ENCODE measurements at places on chromosomes 2 and 18.

DNA sequence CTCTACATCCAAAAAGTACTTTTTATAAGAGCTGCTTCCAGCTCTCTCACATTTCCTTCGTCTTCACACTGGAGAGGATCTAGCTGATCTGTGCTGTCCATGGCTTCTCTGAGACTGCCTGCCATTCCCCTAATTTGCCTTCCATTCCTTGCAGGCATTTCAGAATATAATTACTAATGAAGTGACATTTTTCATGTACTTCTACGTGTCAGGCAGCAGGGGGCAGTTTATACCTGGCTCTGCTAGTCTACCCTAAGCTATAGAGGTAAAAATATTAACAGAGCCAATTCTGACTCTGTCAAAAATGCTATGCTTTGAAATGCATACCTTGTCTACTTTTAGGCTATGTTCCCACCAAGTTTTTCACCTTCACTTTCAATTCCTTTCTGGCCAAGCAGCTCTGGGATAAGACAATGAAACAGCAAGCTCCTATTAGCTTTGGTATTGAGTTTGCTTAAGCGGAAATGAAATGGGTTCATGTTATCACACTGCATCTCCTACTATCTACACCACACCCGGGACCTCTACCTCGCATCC, 81.9 kb downstream of the MEP1B start:
- DNase-seq, result peak; percentile 60

DNA sequence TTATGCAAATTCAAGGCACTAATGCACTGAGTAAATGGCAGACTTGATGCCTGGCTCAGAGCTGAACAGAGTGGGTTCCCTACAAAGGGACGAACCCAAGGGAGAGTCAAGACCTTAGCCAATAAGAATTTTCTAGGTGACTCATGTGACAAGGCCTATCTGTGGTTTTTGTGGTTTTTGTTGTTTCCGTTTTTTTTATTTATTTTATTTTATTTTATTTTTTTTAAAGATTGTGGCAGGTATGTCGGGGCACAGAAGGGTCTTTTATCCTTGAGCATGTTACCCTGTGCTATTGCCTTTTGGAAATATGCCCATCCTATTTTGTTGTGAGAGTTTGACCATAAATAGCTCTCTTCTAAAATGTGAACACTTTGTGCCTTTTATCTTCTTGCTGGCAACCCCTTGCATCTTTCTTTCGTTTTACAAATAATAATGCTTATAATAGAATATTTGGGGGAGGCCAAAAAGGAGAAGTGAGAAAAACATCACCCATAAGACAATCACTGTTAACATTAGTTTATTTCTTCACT, 113.4 kb upstream of the AQP4 start:
- DNase-seq, result peak; percentile 14

DNA sequence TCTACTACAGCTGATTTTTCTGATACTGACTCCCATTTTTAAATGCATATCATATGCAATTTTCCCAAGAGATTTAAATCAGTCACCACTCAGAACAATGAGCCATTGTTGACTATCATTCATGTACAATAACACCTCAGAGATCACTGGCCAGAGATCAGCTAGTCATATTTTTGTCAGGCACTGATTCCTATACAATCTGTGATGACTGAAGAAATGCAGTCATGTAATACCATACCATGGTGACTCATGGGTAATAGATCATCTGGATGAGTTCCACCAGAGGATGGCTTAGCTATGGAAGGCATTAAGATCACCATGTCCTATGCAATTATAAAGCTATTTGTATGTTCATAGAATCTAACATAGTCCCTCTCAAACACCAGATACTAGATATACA, 285.7 kb upstream of the DCC start:
- DNase-seq, result no peak

DNA sequence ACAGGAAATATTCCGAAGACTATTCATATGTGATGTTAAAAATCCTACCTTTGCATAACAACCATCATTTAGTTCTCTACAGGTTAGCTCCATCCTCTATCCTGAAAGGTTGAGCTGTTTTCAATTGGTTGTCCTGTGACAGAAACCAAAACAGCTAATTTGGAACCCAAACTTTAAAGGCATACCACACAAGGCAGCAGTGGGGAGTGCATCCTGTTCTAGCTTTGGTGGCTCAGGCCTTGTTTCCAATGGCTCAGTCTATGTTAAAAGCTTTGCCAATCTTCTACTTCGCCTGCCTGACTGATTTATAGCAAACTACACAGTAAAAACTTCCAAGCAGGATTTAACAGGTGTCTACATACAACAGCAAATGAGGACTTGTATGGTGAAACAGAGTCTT, 3.2 kb downstream of the CD226 start:
- DNase-seq, result no peak

DNA sequence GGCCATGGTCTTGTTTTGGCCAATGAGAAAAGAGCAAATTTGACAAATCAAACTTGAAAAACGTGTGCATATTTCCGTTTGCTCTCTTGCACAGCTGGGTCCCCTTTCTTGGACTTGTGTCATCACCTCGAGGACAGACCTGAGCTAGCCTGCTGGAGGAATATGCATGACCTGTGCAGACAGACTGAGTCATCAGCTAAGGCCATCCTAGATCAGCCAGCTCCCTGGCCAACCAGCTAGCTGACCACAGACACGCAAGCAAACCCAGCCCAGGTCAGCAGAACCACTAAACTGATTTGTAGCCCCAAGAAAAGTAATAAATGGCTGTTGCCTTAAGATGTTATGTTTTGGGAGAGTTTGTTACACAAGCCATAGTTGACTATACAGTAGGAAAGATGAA, 61.3 kb upstream of the PAX3 start:
- DNase-seq, result no peak

- DNase-seq, result no peak
Measured at GRCh38 chr2:194765723-194766122, 891.3 kb upstream of the SLC39A10 start.

DNA sequence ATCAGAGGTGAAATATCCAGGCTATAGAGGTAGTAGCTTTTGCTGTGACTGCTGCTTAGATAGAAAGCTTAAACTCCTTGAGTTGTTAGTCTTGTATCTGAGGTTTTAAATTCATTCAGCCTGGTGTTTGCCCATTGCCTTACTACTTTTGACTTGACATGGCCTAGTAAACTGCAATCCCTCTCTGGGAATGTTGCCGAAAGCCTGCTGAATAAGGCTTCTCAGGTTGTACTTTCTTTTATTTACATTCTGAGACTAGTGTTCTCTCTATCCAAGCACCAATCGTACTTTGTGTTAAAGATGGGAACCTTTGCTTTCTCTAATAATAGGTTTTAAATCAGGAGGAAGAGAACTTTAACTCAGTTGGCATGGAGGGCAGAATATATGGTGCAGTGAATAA, 357.6 kb upstream of the CWC22 start:
- no peak for DNase-seq

DNA sequence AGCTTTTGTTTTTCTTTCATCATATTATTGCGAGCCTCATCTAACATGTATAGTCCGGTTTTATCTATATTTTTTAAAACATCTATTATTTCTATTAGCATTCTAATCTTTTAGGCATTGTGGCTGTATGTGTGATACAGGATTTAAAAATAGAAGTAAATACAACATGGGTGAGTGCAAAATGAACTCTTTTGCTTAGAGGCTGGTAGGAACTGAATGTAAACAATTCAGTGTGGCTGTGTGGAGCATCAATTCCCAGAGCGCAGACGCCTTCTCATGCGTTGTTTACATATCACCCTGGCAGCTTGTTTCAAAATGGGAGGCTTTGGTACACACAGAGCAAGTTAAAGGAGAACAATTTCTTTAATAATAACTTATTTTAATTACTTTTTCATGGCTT, 836 bp downstream of the DTNA start:
- peak; percentile 7 for DNase-seq

- DNase-seq, result peak; percentile 93
Measured at GRCh38 chr2:1132328-1132969, 181.8 kb downstream of the SNTG2 start.

GRCh38 chr2:184598316-184599053, at the start of gene ZNF804A:
Gene ZNF804A (plus strand): TSS chr2:184598529. CDS start chr2:184598960, 431 bp downstream.
- peak; percentile 50 for DNase-seq

DNA sequence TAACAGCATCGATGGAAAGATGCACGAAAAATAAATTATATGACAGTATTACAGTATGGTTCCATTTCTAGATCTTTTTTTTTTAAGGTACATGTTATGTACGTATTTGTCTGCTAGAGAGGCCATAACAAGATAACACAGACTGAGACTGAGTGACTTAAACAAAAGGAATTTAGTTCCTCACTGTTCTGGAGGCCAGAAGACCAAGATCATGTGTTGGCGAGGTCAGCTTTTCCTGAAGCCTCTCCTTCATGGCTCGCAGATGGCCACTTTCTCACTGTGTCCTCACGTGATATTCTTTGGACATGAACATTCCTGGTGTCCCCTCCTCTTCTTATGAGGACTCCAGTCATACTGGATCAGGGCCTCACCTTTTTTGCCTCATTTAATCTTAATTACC, 177.4 kb downstream of the CAPN13 start:
- no peak for DNase-seq

- no peak for DNase-seq
Measured at GRCh38 chr2:215863687-215864086, 149.7 kb downstream of the MREG start.

- no peak for DNase-seq
Measured at GRCh38 chr2:150609831-150610582, 122.5 kb upstream of the RND3 start.

GRCh38 chr2:98893911-98894321, 42.1 kb downstream of the CRACDL start:
- DNase-seq, result no peak

DNA sequence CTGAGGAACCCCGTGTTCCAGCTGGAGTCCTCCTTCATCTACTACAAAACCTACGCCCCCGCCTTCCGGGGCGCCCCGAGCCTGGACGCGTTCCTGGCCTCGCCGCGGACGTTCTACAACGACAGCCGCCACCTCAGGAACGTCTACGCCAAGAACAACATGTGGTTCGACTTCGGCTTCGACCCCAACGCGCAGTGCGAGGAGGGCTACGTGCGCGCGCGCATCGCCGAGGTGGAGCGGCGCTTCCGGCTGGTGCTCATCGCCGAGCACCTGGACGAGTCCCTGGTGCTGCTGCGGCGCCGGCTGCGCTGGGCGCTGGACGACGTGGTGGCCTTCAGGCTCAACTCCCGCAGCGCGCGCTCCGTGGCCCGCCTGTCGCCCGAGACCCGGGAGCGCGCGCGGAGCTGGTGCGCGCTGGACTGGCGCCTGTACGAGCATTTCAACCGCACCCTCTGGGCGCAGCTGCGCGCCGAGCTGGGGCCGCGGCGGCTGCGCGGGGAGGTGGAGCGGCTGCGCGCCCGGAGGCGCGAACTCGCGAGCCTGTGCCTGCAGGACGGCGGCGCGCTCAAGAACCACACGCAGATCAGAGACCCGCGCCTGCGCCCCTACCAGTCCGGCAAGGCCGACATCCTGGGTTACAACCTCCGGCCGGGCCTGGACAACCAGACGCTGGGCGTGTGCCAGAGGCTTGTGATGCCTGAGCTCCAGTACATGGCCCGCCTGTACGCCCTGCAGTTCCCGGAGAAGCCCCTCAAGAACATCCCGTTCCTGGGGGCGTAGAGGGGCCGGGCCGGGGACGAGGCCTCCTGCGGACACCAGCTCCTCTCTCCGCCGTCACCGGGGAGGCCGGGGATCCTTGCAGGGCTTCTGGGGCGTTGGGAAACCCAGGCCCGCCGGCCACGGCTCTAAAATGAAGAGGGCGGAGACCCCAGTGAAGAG, 5.3 kb upstream of the NEU4 start:
- DNase-seq, result peak; percentile 91

Data from NCI-H526 (cell line).